Caco-2 (cell line): ENCODE measurements at places on chromosomes 2 and 18. TPM values are rescaled to one million over a fixed set of nuclear protein-coding genes. Genes with fewer than 3 reads are reported as not detected.

Gene ABCB11
- total RNA-seq: not detected in 2 replicates

Gene RFX8
- not detected in 2 replicates for total RNA-seq

Gene DSG3
- total RNA-seq: 0.14 TPM in 1 of 2 replicates, not detected in the other

Gene ZAP70
- total RNA-seq: 0.82 and 0.86 TPM in 2 replicates

Gene CNDP1
- total RNA-seq: 0.48 TPM in 1 of 2 replicates, not detected in the other

Gene NEU4
- total RNA-seq: 1.5 and 3.9 TPM in 2 replicates

GRCh38 chr2:55771612-55772011, 78.0 kb upstream of the PNPT1 start:
- H3K4me3 ChIP-seq: no peak overlapping the region
- peaks cover 7% of the 10 kb centered on the region for H3K4me1 ChIP-seq

DNA sequence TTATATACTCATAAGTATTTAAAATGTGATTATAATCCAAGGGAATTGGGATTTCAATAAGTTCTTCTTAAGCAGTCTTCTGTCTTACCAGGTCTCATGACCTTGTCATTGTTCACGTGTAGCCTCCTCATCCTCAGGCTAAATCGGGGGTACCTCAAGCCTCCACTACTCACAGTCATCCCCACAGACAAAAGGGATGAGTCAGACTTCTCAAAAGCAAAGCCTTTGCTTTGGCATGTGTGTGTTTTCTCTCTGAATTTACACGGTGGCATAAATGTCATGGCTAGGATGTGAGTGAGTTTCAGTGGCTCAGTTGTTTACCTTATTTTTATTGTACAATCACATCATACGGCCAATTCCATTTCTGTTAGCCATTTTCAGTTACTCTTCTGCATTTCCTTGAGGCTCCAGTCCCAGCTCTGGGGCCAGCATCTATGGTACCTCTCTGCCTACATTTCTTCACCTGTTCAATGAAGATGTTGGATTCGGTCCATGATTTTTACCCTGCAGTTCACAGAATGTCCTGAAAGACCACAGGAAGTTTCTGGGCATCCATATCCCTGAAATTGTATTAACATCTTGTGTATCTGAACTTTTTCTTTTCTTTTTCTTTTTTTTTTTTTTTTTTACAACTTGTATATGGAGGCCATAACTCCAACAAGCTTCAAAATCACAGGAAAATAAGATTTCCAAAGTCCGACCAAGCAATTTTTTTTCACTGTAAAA, 195.3 kb downstream of the FHOD3 start:
- H3K4me3 ChIP-seq: no peak overlapping the region
- no peaks in the 10 kb centered on the region for H3K27me3 ChIP-seq
- no peak overlapping the region for H3K27ac ChIP-seq
- no peaks in the 10 kb centered on the region for H3K4me1 ChIP-seq
- DNase-seq: no peak

- H3K4me1 ChIP-seq: no peaks in the 10 kb centered on the region
- H3K36me3 ChIP-seq: no peaks in the 10 kb centered on the region
- DNase-seq: peak; percentile 38
- H3K27me3 ChIP-seq: no peaks in the 10 kb centered on the region
Observed at GRCh38 chr18:77366720-77367641, 117.3 kb downstream of the GALR1 start.

DNA sequence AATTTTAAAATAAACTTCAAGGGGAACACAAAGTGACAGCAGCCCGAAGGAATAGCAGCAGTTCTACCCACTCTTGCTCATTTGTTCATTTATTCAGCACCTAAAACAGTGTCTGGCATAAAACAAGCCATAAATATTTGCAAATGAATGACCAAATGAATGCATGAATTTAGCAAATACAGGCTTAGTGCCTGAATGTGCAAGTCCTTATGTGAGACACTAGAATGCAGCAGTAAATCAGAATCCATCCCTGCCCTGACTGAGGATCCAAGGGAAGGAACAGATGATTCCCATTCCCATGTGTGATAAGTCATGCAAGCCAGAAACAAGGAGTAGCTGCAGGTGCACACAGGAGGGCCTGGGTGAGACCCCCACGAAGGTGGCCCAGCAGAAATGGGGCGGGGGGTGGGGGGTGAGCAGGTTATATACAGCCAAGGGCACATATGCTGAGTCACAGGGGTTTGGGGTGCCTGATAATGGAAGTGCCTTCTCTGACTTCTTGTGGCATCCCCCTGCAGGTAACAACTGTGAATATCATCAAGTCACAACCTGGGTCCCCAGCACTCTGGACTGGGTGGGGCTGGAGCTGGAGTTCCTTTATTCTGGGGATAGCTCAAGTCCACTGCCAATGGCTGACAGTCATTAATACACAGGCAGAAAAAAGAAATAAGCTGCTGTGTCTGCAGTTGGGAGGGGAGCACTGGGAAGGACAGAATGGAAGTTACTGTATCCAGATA, 311.9 kb downstream of the TXNL1 start:
- H3K36me3 ChIP-seq: no peaks in the 10 kb centered on the region
- no peak overlapping the region for H3K4me3 ChIP-seq
- DNase-seq: no peak
- H3K27ac ChIP-seq: no peak overlapping the region

- no peaks in the 10 kb centered on the region for H3K4me1 ChIP-seq
- H3K36me3 ChIP-seq: no peaks in the 10 kb centered on the region
- H3K27ac ChIP-seq: no peak overlapping the region
Observed at GRCh38 chr2:233094614-233095013, 34.5 kb downstream of the INPP5D start.

- H3K27me3 ChIP-seq: no peaks in the 10 kb centered on the region
- no peak overlapping the region for H3K27ac ChIP-seq
- no peak for DNase-seq
- peaks cover 5% of the 10 kb centered on the region for H3K4me1 ChIP-seq
- no peaks in the 10 kb centered on the region for H3K36me3 ChIP-seq
Observed at GRCh38 chr2:231418820-231419640, 23.5 kb downstream of the B3GNT7 start.

DNA sequence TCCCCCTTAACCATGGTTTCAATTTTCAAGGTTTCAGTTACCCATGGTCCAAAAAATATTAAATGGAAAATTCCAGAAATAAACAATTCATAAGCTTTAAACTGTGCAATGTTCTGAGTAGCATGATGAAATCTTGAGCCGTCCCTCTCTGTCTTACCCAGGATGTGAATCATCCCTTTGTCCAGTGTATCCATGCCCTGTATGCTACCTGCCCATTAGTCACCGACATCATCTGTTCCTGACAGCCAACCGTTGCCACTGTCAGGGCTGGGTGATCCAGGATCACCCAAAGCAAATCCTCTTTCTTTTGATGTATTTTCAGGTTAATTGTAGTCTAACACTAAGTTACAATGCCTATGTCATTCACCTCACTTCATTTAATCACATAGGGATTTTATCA, 15.7 kb upstream of the OLA1 start:
- no peak for DNase-seq
- no peaks in the 10 kb centered on the region for H3K27me3 ChIP-seq
- no peaks in the 10 kb centered on the region for H3K36me3 ChIP-seq
- no peak overlapping the region for H3K27ac ChIP-seq
- no peaks in the 10 kb centered on the region for H3K4me1 ChIP-seq

DNA sequence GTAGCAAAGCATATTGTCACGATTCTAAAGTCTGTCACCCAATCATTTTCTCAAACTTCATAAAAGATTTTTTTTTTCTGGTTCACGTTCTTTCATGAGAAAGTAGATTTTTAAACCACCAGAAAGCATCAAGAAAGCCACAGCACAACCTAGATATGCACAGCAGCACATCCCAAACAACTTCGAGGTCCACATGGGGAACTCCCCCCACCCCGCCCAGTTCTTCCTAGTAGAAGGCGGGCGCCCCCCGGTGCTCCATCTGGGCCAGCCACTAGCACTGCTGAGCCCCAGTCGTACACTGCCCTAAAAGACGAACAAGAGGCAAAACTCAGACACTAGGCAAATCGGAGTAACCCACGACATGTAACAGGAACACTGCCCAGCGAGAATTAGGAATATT, 15.5 kb downstream of the HDLBP start:
- H3K4me1 ChIP-seq: no peaks in the 10 kb centered on the region
- H3K27ac ChIP-seq: no peak overlapping the region
- no peaks in the 10 kb centered on the region for H3K27me3 ChIP-seq
- DNase-seq: no peak
- H3K36me3 ChIP-seq: no peaks in the 10 kb centered on the region
- no peak overlapping the region for H3K4me3 ChIP-seq

GRCh38 chr2:216012133-216012829, 1.1 kb downstream of the MREG start:
- peak overlapping the region; percentile 97 for H3K4me3 ChIP-seq
- no peaks in the 10 kb centered on the region for H3K27me3 ChIP-seq
- peak; percentile 67 for DNase-seq

GRCh38 chr18:48784656-48785055, 166.1 kb downstream of the SMAD7 start:
- H3K4me3 ChIP-seq: no peak overlapping the region
- no peak for DNase-seq
- no peak overlapping the region for H3K27ac ChIP-seq

GRCh38 chr2:174546519-174547506, 50.8 kb downstream of the WIPF1 start:
- no peaks in the 10 kb centered on the region for H3K27me3 ChIP-seq
- H3K36me3 ChIP-seq: no peaks in the 10 kb centered on the region
- H3K4me1 ChIP-seq: peaks cover 22% of the 10 kb centered on the region

GRCh38 chr18:5439986-5440696, 103.7 kb downstream of the EPB41L3 start:
- DNase-seq: no peak
- H3K4me1 ChIP-seq: no peaks in the 10 kb centered on the region
- no peak overlapping the region for H3K4me3 ChIP-seq
- no peak overlapping the region for H3K27ac ChIP-seq
- H3K36me3 ChIP-seq: no peaks in the 10 kb centered on the region
- no peaks in the 10 kb centered on the region for H3K27me3 ChIP-seq

DNA sequence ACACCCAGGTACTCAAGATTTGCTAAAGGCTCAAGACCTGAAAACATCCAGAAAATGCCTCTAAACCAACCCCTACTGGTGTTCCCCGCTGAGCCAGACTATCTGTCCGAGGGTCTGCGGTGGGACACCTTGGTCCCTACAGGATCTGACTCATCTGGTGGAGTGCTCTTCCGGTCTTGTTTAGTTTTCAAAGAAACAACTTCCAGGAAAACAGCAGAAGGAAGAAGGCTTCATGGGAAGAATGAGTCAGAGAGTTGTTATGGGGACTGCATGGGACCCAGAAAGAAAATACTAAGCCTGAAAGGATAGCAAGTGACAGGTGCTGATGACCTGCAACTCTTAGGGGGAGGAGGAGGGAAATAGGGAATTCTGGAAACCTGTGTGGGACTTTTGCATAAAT, 41.3 kb downstream of the ZFP36L2 start:
- H3K4me3 ChIP-seq: no peak overlapping the region
- H3K27me3 ChIP-seq: no peaks in the 10 kb centered on the region
- no peaks in the 10 kb centered on the region for H3K36me3 ChIP-seq
- no peak for DNase-seq
- H3K27ac ChIP-seq: peak overlapping the region; percentile 46

- no peaks in the 10 kb centered on the region for H3K27me3 ChIP-seq
- no peaks in the 10 kb centered on the region for H3K4me1 ChIP-seq
- no peak overlapping the region for H3K4me3 ChIP-seq
- no peaks in the 10 kb centered on the region for H3K36me3 ChIP-seq
- DNase-seq: no peak
Observed at GRCh38 chr2:233375490-233376314, 21.4 kb downstream of the DGKD start.

DNA sequence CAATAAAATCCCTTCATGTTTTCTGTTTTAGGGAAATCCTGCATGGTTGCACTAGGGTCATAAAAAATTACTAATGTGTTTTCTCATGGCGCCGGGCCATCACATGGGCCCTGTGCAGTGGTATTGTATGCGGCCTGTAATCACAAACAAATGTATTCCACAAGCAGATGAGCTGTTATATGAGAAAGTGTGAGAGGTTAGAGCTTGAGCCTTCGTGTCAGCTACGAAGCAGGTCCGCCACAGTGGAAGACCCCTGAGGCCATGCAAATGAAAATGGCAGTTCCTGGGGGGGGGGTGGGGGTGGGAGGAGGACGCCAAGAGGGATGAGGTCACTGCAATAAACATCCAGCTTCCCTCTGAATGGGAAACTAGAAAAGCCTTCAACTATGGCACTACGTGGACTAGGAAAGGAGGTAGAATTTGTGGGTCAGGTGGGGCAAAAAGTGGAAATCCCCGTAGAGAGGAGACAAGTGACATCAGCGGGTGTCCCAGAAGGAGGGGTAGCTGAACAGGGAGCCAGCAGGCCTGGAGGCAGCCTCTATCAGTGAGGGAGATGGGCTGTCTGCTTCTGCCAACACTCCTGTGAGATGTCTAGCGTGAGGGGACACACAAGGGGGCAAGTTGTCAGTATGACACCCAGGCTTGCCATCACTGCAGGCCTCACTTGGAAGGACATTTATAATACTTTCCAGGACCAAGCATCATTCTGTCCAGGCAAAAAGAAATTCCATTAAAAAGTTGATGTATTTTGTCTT, 130.3 kb upstream of the CTAGE1 start:
- no peak overlapping the region for H3K27ac ChIP-seq
- H3K27me3 ChIP-seq: no peaks in the 10 kb centered on the region; the same call in 1 of the 2 replicates
- H3K36me3 ChIP-seq: no peaks in the 10 kb centered on the region
- no peaks in the 10 kb centered on the region; the same call in none of the 2 replicates for H3K4me1 ChIP-seq

- no peak for DNase-seq
- H3K27me3 ChIP-seq: no peaks in the 10 kb centered on the region
- peaks cover 13% of the 10 kb centered on the region; the same call in 1 of the 2 replicates for H3K4me1 ChIP-seq
- peak overlapping the region; percentile 15 for H3K27ac ChIP-seq
- H3K36me3 ChIP-seq: peaks cover 16% of the 10 kb centered on the region
- no peak overlapping the region for H3K4me3 ChIP-seq
Observed at GRCh38 chr2:10441948-10442347, 6.2 kb downstream of the ODC1 start.

DNA sequence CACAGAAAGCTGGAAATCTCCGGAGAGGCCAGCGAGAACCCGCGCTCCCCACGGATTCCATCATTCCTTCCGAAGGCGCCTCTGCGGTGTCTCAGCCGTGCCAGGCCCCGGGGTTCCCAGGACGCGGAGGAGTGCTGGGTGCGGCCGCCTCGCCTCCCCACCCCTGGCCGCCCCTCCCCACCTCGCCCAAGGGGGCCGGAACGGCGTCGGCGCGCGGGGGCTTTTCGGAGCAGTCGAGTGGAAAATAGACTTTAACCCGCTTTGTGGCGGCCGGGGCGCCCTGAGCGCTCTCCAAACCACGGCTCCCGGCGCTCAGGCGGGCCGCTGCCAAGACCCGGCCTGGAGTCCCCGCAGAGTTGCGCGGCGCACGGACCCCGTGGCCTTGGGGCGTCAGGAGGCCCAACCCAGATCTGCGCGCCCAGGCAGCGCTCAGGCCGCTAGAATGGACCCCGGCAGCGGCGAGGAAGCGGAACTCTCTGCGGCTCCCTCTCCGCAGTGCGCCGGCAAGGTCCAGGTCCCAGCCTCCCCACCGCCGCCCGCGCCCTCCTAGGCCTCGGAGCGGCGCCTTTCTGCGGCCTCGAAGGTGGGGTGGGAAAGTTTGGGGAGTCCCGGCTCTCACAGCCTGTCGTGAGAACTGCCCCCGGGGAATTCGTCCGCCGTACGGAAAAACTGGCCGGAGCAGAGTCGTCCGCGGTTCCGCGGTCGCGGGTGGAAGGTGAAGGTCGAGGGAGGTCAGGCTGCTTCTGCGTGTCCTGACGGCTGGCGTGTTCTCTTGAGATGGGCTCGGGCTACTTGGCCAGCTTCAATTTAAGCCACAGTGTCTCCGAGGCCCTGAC, 1.2 kb upstream of the EMX1 start:
- peaks cover 4% of the 10 kb centered on the region for H3K27me3 ChIP-seq
- peak overlapping the region; percentile 61 for H3K4me3 ChIP-seq
- peaks cover 19% of the 10 kb centered on the region; the same call in 1 of the 2 replicates for H3K4me1 ChIP-seq
- H3K36me3 ChIP-seq: no peaks in the 10 kb centered on the region
- no peak overlapping the region for H3K27ac ChIP-seq
